Activated CD4-positive, CD25-positive, alpha-beta regulatory T cell treated with anti-CD3 and anti-CD28 coated beads, Interleukin-2, amount 50 U/mL, for 24 hours (primary cell): ENCODE measurements at places on chromosomes 1 and 21.

GRCh38 chr1:205291596-205291995, 29.9 kb downstream of the NUAK2 start:
- ATAC-seq: no peak

GRCh38 chr1:11530731-11531311, 51.9 kb downstream of the DISP3 start:
- no peak for ATAC-seq

DNA sequence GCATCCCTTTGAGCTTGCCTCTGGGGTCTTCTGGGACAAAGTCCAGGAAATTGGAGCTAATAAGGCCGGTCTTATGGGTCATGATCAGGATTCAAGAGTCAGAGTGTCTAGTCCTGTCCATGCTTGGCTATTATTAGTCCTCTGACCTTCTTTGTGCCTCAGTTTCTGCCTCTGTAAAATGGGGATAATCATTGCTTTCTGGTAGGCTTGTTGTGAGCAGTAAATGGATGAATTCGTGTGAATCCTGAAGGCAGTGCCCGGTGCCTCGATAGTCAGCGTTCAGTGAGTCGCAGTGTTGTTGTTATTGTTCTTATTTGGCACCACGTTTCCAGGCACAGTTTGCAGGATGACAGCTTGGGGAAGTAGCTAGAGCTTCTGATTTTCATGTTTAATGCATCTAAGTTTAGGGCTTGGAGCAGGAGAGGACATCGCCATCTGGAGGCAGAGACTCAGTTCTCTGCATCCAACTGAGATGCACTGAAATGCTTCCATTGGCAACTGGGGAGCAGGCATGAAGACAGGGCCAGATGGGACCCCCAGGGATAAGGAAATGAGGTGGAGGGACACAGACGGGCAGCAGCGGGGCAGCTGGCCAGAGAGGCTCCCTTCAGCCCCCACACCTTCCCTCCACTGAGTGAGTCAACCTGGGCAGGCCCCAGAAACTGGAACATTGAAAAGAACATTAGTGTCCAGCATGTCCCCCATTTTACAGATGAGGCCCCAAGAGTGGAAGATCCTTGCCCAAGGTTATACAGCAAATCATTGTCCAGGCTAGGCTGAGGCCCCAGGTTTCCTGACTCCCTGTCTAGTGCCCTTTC, 160.3 kb downstream of the PTPRU start:
- no peak for ATAC-seq

DNA sequence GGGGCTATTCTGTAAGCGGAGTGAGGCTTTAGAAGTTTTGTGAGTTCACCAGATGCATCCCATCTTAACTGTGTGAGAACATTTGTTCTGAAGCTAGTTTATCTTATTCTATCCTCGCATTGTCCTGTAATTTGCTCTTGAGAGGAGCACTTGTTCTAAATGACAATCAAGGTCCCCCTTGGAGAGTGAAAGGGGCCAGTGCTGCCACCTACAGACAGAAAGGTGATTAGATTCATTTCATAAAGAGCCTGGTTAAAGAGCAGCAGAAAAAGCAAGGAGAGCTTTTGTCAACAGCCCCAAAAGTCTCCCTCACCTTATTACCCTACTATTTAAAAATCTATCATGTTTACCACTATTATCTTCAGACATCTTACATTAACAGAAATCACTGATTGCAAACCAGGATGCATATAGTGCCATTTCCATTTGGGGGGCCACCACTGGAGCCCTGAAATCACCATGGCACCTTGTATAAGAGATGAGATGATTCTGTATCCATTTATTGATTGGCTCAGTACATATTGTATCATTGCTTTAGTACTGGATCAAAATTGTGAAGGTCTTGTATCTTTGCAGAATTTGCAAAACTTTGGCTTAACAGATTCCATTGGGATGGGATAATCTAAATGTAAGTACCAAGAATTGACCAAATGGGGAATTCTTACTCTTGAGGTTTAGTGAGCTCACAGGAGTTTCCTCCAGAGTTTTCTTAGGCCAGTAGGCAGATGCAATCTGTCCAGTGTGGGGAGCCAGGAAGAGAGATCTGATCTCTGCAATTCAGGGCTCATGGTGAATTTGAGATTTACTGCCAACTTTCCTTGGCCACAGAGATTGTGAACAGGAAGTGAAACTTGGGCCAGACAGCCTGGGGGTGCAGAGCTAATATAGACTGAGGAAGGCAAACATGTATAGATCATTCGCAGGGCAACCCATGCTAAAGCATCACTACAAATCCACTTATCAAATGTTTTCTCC, 64.3 kb upstream of the TRABD2B start:
- no peak for ATAC-seq

GRCh38 chr1:173062150-173062938, 11.6 kb upstream of the TNFSF18 start:
- ATAC-seq: no peak

GRCh38 chr1:77316006-77316405, 34.2 kb downstream of the AK5 start:
- no peak for ATAC-seq

GRCh38 chr21:34078915-34079314, 5.5 kb downstream of the MRPS6 start:
- no peak for ATAC-seq

DNA sequence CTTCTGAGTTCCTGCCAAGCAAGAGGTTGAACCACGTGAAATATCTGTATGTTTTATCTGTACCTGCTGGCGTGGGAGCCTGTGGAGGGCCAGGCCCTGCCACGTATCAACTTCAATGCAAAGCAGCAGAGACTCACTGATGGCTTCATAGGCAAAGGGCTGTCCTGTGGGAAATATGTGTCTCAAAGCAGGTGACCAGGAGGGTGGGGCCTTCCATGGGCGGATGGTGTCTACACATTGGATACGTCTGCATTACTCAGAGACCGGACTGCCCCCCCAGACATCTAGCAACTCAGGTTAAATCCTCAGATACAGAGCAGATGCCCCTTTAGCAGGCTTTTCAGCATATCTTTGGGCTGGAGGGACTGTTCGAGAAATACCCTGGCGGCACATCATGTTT, 210.8 kb upstream of the C1orf174 start:
- no peak for ATAC-seq

GRCh38 chr1:109649491-109649914, 6.4 kb upstream of the GSTM4 start:
- ATAC-seq: no peak

DNA sequence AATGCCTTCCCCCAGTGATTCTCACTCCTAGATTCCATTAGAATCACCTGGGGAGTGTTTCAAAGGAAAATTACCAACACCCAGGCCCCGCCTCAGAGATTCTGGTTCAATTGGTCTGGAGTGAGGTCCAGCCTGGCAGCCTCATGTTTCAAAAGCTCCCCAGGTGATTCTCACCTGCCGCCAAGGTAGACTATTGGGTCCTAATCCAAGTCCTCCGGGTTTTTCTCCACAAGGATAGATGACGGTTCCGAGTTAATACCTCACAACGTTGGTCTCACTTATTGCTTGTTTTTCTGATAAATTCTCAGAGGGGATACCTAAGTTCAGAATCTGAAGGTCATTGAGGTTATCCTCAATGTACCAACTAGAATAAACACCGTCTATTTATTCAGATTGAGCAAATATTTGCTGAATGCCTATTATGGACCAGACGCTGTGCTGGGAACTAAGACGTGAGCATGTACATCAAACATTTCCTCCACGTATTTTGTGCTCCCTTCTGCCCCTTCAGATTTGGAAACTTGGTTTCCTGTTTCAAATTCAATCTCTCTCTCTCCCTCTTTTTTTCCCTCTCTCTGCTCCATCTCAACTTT, 97.5 kb downstream of the SEC16B start:
- no peak for ATAC-seq

GRCh38 chr1:100187912-100188311, 9.9 kb upstream of the LRRC39 start:
- no peak for ATAC-seq

GRCh38 chr1:99737016-99737415, 29.4 kb downstream of the FRRS1 start:
- no peak for ATAC-seq

- ATAC-seq: no peak
These were observed 1388.8 kb downstream of the AMY1C start for GRCh38 chr1:105138458-105138893.

DNA sequence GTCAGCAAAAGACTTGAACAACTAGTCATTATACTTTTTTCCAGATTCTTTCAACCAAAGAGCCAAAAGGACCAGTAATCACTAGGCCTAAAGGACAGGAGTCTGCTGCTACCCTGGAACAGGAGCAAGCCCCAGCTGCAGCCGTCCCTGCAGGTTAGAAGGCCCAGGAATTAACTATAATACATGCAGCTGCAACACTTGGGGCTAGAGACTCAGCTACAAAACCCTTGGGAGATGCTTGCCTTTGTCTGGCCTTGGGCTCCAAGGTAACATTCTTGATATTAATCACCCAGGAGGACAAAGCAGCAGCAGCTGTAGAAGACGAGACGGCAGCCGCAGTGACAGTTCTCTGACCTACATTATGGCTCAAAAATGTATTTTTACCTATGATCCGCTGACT, 841.2 kb upstream of the ADGRL4 start:
- no peak for ATAC-seq

DNA sequence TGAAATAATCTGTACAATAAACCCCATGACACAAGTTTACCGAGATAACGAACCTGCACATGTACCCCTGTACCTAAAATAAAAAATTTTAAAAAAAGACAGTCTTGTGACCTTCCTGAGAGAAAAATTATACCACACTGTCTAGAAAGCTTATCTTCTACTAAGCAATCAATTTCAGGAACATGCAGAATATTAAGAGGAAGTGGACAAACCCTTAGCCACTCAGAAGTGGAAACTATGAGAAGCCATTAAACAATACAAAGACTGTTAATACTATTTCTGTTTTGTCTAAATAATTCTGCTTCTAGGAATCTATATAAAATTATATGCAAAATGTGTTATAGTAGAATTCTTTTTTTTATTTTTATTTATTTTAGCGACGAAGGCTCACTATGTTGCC, 93.9 kb downstream of the ADAMTS1 start:
- ATAC-seq: no peak

- no peak for ATAC-seq
These were observed 128.3 kb downstream of the NRDC start for GRCh38 chr1:51750218-51750617.

DNA sequence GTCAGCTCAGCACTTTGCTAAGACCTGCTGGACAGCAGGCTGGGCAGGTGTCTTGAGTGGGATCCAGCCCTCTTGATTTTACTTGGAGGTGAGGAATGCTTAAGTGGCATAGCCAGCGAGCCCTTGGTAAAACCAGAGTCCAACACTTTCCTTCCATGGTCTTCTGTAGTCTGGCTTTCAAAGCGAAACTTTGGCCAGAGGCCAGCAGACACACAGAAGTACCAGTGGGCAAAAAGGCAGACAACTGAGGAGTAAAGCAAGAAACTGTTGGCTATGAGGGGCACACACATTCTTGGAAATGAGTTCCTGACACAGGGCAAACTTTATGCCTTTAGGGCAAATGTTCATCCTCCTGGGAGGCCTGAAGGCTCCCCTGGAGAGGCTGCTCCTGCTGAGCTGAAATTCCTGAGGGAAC, 281.0 kb upstream of the POU3F1 start:
- ATAC-seq: no peak

DNA sequence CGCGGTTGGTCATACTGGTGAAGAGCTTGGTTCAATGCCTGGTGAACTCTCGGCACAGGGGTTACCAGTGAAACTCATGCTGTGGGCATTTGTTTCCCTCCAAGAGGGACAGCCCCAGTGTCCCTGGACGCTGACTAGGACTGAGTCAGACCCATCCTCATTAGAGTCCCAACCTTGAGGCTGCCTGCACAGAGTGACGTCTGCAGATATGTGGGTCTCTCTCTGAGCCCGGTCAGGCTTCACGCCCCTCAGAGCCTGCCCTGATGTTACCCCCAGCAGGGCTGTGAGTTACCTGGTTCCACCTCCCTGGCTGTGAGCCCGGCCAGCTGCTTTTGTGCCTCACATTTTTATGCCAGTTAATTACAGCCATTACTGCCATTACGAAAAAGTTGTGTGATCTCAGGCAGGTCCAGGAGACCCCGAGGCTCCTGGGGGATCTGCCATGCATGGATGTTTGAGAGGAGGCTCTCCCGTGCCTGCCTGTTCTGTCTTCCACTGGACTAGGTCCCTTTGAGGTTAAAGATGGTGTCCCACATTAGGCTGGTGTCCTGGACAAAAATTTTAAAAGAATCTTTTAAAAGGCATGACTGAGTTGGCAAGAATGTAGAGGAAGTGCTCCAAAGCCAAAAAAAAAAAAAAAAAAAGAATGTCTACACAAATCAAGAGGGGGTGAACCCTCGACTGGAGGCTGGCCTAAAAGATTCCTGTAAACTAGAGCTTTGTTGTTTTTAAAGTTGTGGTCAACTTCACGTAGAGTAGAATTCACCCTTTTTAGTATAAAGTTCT, 36.6 kb upstream of the PADI1 start:
- no peak for ATAC-seq

DNA sequence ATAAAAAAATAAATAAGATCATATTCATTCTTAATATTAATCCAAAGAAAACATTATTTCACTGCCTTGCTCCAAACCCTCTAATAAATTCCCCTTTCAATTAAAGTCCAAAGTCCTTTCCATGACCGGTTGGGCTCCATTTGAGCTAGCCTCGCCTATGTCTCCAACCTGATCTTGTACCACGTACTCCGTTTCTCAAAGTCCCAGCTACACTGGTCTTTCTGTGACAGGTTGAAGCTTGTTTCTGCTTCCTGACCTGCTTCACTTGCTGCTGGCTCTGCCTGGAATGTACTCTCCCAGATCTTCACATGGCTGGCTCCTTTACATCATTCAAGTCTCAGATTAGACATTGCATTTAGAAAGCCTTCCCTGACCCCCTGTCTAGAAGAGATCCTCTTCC, 16.4 kb downstream of the RPL5 start:
- ATAC-seq: no peak

GRCh38 chr1:31614414-31615005, 3.0 kb upstream of the HCRTR1 start:
- no peak for ATAC-seq

DNA sequence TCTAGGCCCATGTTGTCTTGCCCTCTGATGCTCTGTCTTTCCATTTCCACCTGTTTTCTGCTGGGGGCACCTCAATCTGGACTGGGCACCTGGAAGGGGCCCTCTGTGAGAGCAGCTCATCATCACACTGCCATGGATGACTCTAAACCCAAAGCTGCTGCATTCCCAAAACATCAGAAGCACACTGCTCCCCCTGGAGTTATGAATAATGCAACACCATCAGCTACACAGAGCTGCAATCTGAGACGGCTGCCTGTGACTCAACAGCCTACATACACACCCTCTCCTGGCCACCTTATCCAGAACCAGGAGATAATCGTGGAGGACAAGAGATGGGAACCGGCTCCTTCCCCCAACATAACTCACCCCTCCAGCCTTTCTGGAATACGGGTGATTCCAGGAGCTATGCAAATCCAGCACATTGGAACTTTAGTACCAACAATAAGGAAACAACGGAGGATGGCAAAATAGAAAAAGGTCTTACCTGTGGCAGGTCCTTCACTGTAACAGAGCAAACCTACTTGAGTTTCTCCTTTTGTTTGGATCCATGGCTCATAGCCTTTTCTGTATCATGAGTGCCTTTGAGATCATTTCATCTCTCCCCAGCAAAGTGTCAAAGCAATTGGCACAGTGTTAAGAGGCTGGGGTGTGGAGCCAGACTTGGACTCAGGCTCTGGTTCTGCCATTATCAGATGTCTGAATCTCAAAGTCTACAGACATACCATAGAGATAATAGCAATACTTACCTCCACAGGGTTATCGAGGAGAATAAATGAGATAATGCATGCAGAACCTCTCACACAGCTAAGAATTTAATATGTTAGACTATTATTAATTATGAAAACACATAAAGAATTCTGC, 29.3 kb downstream of the AK2 start:
- ATAC-seq: no peak
